CMK (cell line): ENCODE measurements at places on chromosomes 3 and 15.

GRCh38 chr15:49062900-49063299 lies 16.7 kb upstream of the SECISBP2L start:
- no peak for DNase-seq

DNA sequence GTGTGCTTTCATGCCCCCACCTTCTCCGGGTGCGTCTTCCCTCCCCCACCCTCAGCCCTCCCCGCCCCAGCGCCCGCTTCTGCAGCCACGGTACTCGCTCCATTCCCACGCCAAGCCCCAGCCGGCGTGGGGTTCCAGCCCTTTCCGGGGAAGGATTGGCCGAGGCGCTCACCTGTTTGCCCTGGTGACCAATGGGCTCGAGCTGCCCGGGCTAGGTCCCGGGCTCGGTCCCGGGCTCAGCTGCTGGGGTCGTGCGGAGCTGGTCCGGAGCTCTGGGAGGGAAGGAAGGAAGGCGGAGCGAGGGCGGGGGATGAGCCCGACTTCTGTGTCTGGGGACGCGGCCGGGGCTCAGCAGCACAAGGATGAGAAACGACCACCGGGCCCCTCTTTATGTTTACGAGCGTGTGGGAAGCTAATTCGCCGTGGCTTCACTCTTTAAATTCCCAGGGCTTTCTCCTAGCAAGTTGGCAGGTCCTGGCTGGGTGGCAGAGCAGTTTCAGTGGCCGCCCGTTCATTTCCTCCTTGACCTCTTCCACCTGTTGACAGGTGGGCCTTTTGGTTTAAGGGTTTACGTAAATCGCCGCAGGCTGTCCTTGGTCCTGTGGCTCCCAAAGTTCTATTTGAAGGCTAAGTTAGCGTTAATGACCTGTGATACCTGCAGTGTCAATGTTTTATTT lies at the start of gene IGSF10:
TSS of gene IGSF10 (minus strand) at position 288 of the 677 bp plus-strand sequence. CDS start 2,352 bp downstream, outside the sequence.
- no peak for DNase-seq

DNA sequence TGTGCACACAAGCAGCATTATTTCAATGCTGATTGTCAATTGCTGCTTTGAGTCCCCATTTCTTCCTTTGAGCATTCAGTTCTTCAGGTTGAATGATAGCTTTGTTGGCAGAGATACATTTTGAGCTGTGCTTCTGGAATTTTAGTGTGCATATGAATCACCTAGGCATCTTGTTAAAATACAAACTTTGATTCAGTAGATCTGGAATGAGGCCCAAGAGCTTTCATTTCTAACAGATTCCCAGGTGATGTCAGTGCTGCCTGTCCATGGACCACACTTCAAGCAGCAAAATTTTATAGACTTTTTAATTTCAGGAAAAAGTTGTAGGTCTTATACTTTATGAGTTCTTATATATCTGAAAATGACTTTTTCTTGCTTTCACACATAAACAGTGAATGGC lies 131.1 kb downstream of the ADAMTSL3 start:
- no peak for DNase-seq

- DNase-seq: no peak
Observed at GRCh38 chr3:196197524-196197923, 13.7 kb downstream of the ZDHHC19 start.

DNA sequence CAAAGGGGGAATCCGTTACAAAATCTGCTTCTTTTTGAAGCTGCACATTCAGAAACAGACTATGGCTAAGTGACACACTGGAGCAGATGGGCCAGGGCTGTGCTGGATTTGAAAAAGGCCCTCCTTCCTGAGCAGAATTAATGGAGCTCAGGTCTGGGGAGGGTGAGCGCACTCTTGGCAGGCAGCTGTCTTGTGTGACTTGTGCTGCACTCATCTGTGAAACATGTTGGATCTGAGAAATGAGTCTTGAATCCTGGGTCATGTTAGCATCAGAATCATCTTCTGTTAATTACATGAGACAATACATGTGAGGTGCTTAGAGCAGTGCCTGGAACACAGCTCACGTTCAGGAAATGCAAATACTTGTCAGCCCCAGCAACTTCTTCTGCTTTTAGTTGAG lies 219.6 kb downstream of the THSD4 start:
- no peak for DNase-seq

GRCh38 chr3:126883241-126883640 lies 99.7 kb upstream of the PLXNA1 start:
- no peak for DNase-seq

GRCh38 chr3:52781741-52782140 lies 4.3 kb downstream of the ITIH1 start:
- no peak for DNase-seq

DNA sequence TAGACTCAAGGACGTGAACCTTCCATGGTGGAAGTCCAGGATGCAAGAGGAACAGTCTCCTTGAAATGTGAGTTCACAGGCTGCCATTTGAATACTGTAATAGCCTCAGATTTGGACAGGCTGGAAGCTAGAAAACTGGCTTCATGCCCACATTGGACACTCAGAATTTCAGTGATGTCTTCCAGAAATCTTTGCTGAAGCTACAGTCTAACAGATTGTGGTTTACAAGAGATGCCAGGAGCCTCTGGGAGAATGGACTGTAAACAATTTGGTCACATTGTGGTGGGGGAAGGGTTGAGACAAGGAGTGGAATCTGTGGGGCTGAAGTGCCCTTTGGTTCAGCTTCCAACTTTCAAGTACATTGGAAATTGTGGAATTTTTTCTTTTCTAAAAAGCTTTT lies 252.0 kb upstream of the PROK2 start:
- no peak for DNase-seq

DNA sequence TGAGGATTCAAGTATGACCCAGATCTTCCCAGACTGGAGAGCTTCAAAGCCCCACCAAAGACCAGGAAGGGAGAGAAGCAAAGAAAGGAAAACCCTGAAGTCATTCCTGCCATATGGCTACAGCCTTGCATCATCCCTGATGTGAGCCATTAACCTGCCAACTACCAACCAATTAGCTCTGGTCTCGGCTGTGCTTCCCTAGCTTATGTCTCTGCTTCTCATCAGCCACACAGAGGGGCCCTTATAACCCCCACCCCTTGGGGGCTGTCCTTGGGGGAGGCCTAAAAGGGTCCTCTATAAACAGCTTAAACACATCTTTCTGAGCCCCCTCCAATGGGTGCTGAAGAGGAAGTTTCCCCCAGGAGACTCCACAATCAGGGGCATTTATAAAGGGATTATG lies 52.8 kb downstream of the NOX5 start:
- no peak for DNase-seq

DNA sequence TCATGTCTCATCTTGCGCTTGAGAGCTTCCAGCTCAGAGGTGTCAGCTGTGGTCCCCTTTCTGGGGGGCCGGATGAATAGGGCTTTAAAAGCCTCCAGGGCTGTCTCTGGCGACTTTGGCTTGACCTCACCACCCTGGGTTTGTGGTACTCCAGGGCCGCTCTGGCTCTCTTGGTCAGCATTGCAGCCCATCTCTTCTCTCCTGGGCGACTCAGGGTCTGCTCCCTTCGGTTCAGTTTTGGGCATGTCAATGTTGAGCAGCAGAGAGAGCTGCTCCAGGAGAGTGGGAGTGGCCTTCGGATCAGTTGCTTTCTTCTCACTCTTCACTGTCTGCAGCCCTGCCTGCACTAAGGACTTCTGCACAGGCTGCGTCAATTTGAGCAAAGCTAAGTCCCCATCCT lies 127.9 kb downstream of the FMN1 start:
- no peak for DNase-seq

DNA sequence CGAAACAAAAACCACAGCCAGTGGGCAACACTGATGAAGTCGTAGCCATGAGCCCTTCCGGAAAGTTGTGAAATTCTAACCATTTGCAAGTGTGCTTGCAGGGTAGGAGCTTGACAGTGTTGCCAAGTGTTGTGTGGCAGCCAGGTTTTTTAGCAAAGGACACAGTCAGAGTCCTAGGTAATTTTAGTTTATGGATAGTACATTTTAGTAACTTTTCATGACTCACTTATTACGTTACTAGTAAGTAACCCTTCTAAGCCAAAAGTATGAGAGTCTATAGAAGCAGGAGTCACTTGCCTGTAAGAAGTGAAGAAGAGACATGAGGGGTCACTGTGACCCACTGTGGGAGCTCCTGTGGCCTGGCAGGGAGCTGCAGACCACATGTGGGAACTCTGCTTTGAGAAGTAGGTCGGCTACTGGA lies 54.8 kb upstream of the ADPGK start:
- no peak for DNase-seq

DNA sequence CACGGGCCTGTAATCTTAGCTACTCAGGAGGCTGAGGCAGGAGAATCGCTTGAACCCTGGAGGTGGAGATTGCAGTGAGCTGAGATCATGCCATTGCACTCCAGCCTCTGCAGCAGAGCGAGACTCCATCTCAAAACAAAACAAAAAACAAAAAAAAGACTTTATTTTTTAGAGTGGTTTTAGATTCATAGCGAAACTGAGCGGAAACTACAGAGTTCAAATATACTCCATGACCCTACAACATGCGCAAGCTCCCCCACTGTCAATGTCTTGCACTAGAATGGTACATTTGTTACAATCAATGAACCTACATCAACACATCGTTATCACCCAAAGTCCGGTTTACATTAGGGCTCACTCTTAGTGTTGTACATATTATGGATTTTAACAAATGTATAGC lies 2.2 kb upstream of the CRTAP start:
- no peak for DNase-seq

DNA sequence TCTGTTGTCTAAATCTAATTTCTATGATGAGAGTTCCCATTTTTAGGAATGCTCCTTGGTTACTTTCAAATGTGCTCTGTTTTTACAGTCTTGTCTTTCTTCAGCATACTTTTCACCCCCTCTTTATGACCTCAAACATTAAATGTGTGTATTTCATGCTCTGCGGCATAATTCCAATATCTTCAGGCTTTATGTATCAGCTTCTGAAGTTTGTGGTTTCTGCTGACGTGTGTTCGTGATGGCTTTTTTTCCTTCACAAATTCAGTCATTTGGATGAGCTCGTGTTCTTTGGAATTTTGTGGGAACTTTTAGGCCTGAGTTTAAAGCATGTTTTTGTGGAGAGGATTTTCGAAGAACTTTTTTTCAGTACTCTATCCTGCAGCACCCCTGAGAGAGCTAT lies 97.7 kb upstream of the CHRNA7 start:
- DNase-seq: no peak

- DNase-seq: no peak
Observed at GRCh38 chr3:167626490-167626889, 27.3 kb downstream of the WDR49 start.

DNA sequence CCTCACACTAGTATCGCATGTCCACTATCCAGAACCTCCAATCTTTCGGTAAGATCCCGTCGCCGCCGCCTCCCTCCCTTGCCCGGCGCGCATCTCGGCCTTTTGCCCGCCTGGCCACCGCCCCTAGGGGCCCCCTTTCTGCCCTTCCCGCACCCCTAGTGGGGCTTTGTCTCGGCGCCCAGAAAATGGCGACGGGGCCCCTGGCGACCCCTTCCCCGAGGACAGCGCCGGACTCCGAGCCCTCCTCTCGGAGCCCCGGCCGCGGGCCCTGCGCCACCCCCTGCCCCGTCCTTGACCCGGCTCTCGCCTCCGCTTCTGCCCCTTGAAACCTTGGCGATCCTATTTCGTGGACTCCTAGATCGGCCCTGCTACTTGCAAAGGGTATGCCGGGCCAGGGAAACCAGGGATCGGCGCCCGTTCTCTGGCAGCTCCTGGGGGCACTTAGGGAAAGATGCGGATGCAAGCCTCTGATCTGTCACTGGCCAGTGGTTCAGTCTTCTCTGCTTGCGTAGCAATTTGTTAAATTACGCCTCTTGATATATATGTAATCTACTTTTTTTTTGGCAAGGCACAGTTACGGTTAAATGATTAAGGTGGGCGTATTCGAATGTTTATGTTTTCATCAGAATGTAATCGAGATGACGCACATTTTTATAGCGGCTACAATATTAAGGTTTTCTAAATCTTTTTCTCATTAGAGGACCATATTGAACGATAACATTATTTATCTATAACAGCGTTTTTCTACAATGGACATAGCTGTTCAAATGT lies 603 bp downstream of the EIF1B start:
- peak; percentile 52 for DNase-seq

- DNase-seq: no peak
Observed at GRCh38 chr15:91142106-91142744, 42.2 kb downstream of the SV2B start.

GRCh38 chr3:160719710-160720109 lies 36.3 kb upstream of the PPM1L start:
- DNase-seq: no peak

DNA sequence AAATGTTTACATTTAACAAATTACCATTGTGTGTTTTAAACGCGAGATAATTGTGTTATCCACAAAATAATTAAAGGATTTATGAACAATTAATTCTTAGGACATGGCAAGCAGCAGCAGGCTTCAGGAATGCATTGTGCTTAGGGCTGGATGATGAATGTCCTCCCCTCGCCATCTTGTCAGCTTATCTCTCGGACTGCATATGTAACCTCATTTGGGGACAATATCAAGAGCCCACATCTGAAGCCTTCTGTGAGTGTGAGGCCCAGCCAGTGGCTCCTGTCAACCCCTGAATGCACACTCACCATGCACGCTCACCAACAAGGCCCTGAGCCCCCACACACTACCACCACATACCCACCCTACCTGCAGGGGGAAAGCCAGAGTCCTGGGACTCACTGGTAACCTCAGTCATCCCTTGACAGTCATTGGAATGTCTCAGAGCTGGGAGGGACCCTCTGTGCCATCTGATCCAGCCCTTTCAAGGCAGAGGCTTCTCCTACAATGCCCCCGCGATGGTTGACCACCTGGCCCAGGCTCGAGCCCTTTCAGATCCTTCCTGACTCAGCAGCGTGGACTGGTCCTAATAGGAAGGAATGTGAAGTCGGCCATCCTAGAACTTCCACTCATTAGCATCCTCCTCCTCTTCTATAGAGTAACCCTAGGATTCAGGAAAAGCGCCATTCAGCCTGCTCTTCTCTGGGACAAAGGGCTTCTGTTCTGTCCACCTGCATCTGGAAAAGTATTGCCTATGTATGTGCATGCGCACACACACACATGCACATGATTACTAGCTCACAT lies 38.2 kb downstream of the MRPL46 start:
- DNase-seq: no peak

DNA sequence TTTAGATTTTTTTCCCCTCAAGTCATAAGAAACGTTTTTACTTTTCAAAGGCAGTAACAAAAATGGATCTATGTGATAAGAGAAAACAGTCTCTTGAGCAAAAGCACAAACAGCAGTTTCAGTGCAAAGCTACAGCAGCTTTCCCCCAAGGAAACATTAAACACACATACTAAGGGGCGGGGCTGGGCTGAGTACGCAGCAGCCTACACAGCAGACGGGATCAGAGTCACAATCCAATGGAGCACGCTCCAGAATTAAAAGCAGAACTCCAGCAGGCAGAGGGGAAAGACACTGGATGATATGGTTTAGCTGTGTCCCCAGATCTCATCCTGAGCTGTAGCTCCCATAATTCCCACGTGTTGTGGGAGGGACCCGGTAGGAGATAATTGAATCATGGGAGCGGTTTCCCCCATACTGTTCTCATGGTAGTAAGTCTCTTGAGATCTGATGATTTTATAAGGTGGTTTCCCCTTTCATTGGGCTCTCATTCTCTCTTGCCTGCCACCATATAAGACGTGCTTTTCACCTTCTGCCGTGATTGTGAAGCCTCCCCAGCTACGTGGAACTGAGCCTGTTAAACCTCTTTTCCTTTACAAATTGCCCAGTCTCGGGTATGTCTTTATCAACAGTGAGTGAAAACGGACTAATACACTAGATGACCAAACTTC lies 116.2 kb upstream of the SLCO3A1 start:
- no peak for DNase-seq

- no peak for DNase-seq
Observed at GRCh38 chr3:42022355-42022754, 60.5 kb upstream of the ULK4 start.
